ENCODE measurements at places on chromosomes 4 and X.

- no peak for DNase-seq
Measured at GRCh38 chr4:139675651-139676050, 10.0 kb downstream of the MGST2 start.

- no peak for DNase-seq
Measured at GRCh38 chr4:159547645-159548308, 444.9 kb downstream of the RAPGEF2 start.

- DNase-seq, result no peak
Measured at GRCh38 chrX:114976292-114976691, 41.1 kb downstream of the IL13RA2 start.

DNA sequence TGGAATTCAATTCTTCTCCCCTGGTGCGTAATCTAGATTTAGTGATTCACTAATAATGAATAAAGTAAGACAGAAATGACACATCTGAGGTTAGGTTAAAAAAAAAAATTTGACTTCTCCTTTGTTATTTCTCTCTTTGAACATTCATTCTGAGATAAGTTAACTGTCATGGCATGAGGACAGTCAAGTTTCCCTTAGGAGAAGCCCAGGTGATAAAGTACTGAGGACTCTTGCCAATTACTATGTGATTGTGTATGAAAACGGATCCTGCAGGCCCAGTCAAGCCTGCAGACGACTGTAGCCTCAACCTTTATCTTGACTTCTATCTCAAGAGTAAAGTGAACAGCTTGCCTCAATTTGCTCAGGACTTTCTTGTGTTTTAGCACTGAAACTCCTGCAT, 293.2 kb downstream of the PRR32 start:
- no peak for DNase-seq

DNA sequence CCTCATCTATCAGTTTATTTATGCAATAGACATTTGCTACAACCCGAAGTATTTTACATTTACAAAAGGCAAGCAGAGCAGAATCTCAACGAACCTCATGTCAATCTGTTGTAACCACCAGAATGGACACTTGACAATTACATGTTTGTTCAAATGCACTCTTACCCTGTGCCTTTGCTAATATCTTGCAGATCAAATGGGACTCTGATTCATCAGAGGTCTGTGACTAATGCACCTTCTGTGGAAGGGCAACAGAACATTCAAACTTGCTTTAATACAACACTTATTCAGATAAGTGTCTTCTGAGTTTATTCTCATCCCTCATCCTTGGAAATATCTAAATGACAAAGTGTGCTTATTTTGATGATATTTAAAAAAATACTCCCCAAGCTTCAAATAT, 644.7 kb upstream of the PCDH10 start:
- no peak for DNase-seq

DNA sequence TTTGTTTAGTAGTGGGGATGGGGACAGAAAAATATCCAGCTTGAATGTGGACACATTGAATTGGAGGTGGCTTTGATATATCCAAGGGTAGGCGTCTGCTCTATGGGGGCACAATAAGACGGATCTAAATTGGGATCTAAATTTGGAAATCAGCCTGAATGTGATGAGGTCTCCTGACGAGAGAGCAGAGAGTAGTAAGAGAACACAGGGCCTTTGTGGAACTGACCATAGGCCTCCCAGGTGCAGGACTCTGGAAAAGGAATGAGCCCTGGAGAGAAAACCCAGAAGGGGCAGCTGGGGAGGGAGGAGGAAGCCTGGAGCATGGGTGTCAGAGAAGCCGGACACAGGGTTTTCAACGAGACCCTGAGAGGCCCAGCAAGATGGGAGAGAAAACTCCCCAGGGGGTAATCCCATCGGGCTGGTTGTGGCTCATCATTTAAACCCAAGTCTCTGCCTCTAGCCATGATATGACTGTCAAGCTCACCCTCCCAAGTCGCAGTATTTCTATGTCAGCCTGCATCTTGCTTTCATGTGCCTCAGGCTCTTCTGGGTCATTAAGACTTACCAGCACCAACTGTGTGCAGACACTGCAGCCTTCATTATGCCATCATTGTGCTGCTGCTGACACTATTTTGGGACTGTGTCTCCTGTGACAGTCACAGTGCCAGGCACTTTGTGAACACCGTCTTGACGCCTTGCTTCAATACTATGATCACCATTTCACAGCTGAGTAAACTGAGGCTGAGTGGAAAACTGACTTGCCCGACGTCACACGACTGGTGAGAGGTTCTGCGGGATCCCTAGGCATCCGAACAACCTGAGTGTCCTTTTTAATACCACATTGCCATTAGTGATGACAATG, 57.1 kb downstream of the ANAPC4 start:
- no peak for DNase-seq

GRCh38 chr4:108053251-108053711, 63.6 kb downstream of the HADH start:
- DNase-seq, result no peak

DNA sequence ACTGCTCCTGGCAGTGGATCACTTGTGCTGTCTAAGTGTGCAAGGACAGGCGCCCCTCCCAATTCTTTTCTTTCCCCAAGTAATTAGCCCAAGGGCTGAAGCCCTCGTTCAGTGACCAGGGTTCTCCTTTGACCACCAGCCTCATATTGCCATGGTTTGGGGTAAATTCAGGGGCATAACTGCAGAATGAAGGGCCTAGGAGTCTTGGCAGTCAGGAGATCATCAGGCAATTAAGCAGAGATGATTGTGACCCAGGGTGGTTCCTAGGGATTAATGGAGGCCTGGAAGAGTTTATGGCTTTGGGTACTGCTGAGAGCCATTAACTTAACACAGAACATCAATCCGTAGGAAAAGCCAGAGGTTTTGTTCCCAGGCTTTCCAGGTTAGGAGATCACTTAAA, 170.7 kb downstream of the PTTG2 start:
- no peak for DNase-seq

DNA sequence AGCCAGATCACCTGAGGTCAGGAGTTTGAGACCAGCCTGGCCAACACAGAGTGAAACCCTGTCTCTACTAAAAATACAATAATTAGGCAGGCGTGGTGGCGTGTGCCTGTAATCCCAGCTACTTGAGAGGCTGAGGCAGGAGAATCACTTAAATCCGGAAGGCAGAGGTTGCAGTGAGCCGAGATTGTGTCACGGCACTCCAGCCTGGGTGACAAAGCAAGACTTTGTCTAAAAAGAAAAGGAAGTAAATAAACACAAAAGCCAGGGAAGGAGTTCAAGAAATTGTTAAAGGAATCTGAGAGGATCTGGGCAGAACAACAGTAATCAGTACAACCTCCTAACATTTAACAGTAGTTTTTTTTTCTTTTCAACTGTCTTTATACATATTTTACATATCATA, 48.7 kb upstream of the ARHGEF6 start:
- DNase-seq, result no peak

GRCh38 chrX:121298499-121298898, 251.1 kb downstream of the GLUD2 start:
- no peak for DNase-seq

DNA sequence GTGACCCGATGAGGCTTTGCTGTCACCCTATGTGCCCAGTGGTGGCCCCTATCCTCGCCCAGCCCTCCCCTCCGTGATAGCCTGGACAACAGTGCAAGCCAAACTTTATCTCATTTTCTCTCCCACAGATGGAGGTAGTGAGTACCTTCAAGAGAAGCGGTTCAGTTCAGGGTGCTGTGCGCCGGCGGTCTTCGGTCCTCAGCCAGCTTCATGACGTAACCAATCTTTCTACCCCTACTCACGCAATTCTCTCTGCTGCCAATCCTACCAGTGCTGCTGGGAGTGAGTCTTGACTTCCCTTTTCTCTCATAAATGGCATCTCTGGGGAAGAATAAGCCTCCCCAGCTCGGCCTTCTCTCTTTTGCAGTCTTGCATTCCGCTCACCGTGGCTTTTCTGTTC, 29.5 kb downstream of the CCNQ start:
- DNase-seq, result no peak

DNA sequence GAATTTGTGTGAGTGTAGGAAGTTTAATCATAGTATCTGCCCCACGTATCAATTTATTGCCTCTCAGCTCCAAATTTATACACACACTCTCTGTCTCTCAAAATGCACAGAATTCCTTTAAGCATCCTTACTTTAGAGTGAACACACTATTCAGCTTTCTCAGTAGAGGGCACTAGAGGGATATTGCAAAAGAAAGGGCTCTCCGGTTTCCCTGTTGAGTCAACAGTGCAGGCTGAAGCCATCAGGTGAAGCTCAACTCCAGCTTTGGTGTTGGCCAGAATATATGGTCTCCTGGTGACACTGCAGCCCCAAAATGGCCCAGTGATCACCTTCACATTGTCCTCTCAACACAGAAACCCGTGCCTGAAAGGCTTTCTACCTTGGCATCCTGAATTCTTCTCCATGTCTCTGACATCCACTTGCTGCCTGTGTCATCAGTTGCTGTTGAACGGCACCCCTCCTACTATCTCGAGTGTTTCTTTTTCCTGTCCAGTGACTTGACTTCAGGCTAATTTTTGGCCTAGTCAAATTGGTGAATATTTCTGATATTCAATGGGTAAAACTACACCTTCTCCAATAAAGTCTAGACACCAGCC, 670.5 kb downstream of the GABRG1 start:
- no peak for DNase-seq

DNA sequence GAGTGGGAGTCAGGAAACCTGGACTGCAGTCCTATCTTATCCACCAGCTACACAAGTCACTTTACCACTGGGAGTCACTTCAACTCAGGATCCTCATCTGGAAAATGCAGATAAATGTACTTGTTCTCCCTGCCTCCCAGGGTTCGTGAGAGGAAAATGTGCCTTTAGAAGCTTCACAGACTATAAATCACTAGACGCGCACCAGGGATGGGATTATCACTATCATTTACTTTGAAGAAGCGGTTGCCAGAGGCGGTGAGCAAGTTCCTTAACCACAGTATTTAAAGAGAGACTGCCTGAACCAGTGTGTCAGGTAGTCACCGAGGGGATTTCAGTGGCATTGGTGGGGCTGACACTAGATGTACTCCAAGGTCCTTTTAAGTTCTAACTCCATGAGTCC, 219.5 kb downstream of the HS6ST2 start:
- no peak for DNase-seq

- DNase-seq, result no peak
Measured at GRCh38 chr4:40473578-40474388, 138.7 kb downstream of the CHRNA9 start.

- DNase-seq, result no peak
Measured at GRCh38 chr4:6275898-6276806, 6.5 kb downstream of the WFS1 start.
